ENCODE measurements at places on chromosomes 7 and 10. TPM values are rescaled to one million over a fixed set of nuclear protein-coding genes. Genes with fewer than 3 reads are reported as not detected.

GRCh38 chr7:134684165-134684564 lies 37.5 kb downstream of the BPGM start:
- H3K36me3 ChIP-seq, result peaks cover 16% of the 10 kb centered on the region
- peaks cover 1% of the 10 kb centered on the region for H3K27me3 ChIP-seq
- no peak overlapping the region for H3K4me3 ChIP-seq
- DNase-seq, result no peak
- peaks cover 43% of the 10 kb centered on the region for H3K4me1 ChIP-seq

GRCh38 chr7:105652359-105652993 lies 71.2 kb upstream of the EFCAB10 start:
- peaks cover 6% of the 10 kb centered on the region for H3K36me3 ChIP-seq
- H3K4me1 ChIP-seq, result peaks cover 31% of the 10 kb centered on the region
- no peak overlapping the region for H3K4me3 ChIP-seq
- H3K27me3 ChIP-seq, result no peaks in the 10 kb centered on the region

GRCh38 chr10:22927661-22928403 lies at the start of gene ARMC3:
ARMC3 (plus strand) TSS chr10:22928053; CDS start chr10:22931997, 3,944 bp downstream.
- H3K4me1 ChIP-seq, result no peaks in the 10 kb centered on the region
- no peak within 1 kb of the TSS for H3K4me3 ChIP-seq
- no peaks in the 10 kb centered on the region for H3K36me3 ChIP-seq
- DNase-seq, result no peak

DNA sequence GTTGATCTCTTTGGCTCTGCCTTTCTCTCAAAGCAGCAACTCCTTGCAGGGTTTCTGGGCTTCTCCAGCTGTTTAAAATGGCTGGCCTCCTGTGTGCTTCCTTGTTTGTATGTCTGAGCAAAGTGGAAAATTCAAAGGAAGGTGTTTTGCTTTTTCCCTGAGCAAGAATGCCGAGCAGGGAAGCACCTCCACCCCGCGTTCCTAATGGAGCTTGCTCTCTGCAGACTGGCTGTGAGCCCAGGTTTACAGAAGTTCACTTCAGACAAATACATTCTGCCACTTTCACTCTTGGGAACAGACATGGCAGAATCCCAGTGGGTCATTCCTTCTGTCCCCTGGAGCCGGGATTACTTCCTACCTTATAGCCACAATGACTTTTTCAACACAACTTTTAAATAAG lies 181.8 kb upstream of the AGK start:
- H3K27ac ChIP-seq, result no peak overlapping the region
- no peaks in the 10 kb centered on the region for H3K36me3 ChIP-seq
- H3K27me3 ChIP-seq, result no peaks in the 10 kb centered on the region
- H3K4me1 ChIP-seq, result peaks cover 13% of the 10 kb centered on the region
- DNase-seq, result no peak
- H3K4me3 ChIP-seq, result no peak overlapping the region

DNA sequence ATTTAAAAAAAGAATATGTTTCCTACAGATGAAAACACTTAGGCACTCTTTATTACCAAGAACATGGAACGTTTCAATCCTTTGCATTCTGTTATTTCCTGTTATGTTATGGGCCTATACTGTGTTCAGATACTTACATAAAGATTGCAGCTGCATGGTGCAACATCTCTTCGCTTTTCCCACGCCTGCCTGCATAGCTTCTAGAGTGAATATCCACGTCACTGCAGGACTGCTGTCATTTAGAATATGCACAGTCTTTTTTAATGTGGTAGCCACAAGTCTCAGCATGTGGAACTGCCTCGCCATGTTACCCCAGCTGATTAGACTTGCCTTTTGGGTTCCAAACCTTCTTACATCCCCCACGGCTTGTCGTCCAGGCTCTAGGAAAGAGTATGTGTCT lies 69.6 kb upstream of the GATA3 start:
- H3K27me3 ChIP-seq, result no peaks in the 10 kb centered on the region
- H3K27ac ChIP-seq, result no peak overlapping the region
- no peak overlapping the region for H3K4me3 ChIP-seq
- peaks cover 11% of the 10 kb centered on the region for H3K4me1 ChIP-seq
- H3K36me3 ChIP-seq, result 0 out of 2 replicates have a peak, but pooled peaks cover 4% of the 10 kb centered on the region

DNA sequence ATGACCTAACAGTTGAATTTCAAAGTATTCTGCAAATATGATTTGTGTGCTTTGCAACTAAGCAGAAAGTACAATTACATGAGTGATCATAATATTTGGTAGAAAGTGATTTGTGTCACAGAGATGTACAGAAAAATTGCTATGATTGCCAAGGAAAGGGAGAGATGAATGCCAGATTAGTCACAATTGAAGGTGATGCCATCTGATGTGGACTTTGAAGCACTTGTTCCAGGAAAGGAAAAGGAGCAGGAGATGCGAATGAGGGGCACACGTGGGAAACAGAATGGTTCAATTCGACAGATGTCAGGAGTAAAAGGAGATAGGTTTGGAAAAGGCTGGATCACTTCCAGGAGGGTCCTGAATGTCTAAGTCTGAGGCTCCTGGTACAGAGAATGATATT lies 153.1 kb upstream of the LAMB4 start:
- H3K27me3 ChIP-seq, result peaks cover 17% of the 10 kb centered on the region
- H3K4me3 ChIP-seq, result no peak overlapping the region
- H3K27ac ChIP-seq, result no peak overlapping the region
- H3K36me3 ChIP-seq, result no peaks in the 10 kb centered on the region

DNA sequence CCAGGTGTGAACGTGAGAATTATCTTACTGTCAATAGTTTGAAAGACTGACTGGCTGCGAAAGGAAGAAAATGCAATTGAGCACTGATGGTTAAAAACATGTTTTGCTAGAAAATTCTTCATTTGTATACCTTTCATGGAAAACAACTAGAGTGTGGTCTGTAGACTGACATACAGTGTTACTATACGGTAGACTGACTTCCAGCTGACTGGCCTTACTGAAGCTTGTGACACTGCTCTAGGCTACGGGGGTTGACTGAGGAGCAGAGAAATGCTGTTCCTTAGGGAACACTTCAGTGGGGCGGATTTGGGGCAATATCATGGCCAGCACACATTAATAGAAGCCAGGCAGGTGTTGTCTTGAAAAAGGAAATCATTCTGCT lies 25.9 kb upstream of the DDC start:
- no peak for DNase-seq
- peaks cover 17% of the 10 kb centered on the region for H3K36me3 ChIP-seq
- H3K27me3 ChIP-seq, result peaks cover 5% of the 10 kb centered on the region
- no peaks in the 10 kb centered on the region for H3K4me1 ChIP-seq
- no peak overlapping the region for H3K4me3 ChIP-seq
- no peak overlapping the region for H3K27ac ChIP-seq

The AMPH gene
- total RNA-seq, result 6.1 TPM

The CNNM2 gene
- 7.9 TPM for total RNA-seq

The PTPRN2 gene
- 0.33 TPM for total RNA-seq

The ZNF117 gene
- total RNA-seq, result 1.1 TPM

Measured in HFFc6 (cell line).